ENCODE measurements at places on chromosomes 5 and 9.

DNA sequence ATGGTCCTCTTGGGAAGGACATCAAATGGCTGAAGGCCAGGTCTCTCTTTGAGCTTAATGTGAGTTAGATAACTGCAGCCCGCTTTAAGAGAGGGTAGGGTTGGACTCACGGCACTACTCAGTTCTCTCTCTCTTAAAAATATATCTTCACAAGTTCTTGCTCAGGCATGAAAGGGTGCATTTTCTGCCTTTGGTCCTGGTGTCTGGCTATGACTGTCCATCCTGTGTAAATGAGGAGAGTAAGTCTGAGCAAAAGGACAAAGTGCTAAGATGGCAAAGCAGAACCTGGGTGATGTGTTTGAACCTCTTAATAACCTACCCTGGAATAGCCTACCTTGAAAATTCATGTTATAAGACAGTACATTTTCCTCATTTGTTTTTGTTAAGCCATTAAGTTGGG is 293.4 kb downstream of the PDE4D start:
- DNase-seq, result no peak

- no peak for DNase-seq
Measured at GRCh38 chr5:124743602-124744169, 2.8 kb downstream of the ZNF608 start.

DNA sequence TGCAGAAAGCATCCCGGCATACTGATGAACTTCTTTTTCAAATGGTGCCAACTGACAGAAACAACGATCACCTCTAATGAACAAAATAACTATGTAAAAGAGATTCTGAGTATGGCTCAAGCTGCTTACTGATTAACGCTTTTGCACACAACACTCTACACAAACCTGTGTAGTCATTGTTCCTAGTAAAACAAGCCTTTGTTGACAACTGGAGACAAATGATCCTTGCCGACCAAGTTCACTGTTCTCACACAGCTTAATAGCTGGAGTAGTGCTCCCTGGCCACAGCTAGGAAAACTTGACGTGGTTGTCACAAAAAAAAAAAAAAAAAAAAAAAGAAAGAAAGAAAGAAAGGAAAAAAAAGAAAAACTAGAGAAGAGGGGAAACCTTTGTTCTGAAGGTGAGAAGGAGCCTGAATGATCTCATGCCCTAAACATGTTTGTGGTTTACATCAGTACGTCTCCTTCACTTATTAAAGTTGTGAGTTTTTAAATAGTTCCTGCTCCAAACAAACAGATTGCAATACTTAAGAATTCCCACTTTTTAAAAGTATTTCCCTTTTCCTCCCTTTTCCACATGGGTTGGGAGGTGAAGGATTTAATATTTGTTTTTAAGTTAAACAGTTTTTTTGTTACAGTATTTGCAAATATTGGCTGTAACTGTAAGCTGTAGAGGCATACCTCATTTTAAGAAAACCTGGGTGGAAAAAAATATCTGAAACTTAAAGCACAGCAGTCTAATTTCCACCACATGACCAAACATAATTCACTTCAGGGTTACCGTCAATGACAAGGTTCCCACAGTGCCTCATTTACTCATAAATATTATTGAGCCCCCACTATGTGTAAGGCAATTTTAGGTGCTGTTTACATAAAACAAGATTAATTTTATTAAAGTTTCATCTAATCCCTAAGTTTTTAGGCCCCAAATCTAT is 63.7 kb downstream of the GLIS3 start:
- DNase-seq, result no peak

DNA sequence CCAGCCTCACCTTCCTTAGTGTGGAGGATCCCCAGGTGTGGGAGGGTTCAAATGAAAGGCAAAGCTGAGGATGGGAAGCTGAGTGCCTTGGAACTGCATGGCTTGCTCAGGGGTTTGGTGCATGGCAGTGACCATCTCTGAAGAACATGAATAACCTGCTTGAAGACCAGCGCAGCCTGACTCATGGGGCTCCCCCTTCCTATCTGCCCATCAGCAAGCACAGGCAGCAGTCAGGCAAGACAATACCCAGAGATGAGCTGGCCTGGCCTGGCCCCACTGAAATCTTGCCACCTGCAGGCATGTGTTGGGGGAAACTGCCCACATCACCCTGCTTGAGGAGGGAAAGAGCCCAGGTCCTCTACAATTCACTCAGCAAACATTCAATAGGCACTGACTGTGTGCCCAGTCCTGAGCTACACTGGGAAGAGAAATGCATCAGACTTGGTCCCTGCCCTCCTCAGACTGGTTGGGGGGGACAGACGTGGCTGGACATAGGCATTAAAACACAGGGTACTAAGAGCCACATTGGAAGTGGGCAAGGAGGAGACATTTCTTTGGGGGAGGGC is 105.0 kb upstream of the ALDH1B1 start:
- DNase-seq, result no peak

DNA sequence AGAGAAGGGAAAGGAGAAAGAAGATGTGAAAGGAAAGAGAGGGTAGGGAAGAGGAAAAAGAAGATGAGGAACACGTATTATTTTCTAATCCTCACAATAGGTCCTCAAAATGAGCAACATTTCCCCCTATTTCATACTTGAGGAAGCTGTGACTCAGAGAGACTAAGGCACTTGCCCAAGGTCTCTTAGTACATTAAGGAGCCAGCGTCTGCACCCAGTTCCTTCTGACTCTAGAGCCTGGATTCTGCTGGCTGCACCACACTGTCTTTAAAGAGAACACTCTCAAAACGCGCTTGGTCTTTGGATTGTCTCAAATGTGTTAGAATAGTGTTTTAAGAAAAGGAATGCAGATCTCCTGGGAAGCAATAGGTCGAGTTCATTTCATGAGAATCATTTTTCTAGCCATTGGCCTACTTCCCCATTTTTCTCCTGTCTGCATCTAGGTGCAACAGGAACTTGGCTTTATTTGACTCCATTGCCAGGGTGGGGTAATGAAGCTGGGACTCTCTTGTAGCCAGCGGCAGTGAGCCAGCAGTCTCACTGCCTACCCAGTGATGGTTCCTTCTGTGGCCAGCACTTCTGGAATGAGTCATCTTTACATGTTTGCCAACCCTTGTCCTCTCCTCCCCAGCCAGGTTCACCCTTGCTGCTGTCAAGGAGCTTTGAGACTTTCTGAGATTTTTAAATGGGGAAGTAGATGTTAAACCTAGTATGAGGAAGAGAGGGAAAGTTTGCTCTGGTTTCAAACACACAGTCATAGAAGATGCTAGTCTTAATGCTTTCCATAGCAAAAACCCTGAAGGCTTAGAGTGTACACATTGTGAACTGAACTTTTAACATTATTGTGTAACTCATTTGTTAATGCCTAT is 82.7 kb downstream of the DOCK8 start:
- peak; percentile 93 for DNase-seq

DNA sequence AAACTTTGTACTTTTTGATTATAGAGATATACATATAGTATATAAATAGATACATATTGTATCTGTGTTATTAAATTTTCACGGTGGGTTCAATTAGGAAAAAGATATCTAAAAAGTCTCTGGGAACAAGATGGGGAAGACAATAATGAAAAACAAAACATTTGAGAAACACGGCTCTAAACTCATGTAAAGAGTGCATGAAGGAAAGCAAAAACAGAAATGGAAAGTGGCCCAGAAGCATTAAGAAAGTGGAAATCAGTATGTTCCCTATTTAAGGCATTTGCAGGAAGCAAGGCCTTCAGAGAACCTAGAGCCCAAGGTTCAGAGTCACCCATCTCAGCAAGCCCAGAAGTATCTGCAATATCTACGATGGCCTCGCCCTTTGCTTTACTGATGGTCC is at the start of gene IFNA1:
Gene IFNA1 (plus strand): TSS at position 301 of the 400 bp plus-strand sequence. CDS start 69 bp downstream, at position 370.
- no peak for DNase-seq

DNA sequence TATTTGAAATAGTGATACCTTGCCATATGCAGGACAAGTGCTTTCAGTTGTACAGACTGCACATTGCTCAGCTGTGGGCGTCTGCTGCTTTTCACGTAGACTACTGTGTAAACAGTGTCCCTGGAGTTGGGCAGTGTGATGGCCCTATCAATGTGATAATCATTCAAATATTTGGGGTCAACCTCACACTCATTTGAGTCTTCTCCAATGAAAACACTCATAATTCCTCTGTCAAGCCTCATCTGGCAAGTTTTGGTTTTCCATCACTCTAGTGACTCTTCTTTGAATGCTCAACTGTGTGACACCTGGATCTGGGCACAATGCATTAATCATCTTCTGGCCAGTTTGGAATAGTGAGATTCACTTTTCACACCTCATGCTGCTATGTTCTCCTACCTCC is 64.4 kb downstream of the UGCG start:
- no peak for DNase-seq

GRCh38 chr9:137688261-137688660 is 69.5 kb downstream of the EHMT1 start:
- DNase-seq, result no peak

DNA sequence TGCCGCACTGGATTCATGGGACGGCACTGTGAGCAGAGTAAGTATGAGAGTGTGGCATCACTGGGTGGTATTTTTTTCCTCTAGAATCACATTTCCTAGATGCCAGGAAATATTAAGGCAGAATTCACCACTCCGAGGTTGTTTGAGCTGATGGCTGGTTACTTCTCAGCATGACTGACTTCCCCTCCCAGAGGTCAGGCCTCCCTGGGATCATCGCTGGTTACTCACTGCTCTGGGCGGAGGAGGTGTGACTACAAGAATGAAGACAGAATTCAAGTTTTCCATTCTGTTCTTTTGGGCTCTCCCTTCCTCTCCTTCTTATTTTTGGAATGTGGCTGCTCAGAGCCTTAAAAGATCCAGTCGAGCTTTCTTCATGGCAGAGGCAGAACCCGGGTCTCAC is 76.6 kb upstream of the PRRC1 start:
- no peak for DNase-seq

GRCh38 chr9:100595391-100596199 is 17.7 kb downstream of the CAVIN4 start:
- peak; percentile 75 for DNase-seq

DNA sequence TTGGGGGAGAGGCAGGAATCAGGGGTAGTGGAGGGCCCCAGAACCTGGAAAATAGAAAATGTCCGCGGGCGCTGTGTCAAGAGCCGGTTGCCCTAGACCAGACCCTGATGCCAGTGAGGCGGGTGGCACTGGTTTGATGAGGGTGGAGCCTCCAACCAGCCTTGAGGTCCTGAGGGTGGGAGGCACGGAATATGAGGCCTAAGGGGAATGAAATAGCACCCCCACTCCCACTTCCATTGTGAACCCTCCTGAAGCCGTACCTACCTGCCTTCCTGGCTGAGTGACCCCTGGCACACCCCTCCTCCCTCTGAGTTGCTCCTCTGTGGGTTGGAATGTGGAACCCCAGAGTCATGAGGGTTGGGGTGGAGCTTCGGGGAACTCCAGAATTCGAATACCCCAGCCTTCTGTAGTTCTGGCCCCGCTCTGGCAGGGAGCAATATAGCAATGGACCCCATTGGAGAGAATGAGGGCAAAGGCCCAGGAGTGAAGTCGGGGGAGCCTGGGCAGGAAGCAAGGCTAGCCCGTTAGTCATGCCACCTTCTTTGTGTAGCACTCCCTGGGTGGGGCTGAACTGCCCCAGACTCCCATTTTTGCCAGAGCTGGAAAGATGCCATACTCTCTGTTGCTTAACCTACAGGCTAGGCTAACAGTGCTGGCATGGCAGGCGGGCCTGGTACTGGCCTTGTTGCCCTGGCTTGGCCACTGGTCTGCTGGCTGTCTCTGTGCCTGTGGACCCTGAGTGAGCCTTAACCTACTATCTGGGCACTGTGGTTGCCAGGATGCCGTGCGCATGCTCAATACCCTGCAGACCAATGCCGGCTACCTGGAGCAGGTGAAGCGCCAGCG is 1.0 kb downstream of the FPGS start:
- DNase-seq, result no peak

GRCh38 chr5:11941566-11941965 is 37.3 kb upstream of the CTNND2 start:
- DNase-seq, result no peak

DNA sequence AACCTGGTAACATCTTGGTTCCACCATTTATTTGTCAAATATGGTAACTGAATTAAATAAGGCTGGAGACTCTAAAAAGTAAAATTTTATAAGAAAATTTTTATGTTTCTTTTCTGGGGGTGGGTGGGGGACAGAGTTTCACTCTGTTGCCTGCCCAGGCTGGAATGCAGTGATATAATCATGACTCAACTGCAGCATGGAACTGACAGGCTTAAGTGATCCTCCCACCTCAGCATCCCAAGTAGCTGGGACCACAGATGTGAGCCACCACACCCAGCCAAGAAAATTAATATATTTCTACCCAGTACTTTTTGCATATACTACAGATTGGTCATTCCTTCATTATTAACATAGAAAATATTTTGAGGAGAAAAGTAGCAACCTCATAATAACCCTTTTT is 216.9 kb downstream of the DEPDC1B start:
- DNase-seq, result no peak

DNA sequence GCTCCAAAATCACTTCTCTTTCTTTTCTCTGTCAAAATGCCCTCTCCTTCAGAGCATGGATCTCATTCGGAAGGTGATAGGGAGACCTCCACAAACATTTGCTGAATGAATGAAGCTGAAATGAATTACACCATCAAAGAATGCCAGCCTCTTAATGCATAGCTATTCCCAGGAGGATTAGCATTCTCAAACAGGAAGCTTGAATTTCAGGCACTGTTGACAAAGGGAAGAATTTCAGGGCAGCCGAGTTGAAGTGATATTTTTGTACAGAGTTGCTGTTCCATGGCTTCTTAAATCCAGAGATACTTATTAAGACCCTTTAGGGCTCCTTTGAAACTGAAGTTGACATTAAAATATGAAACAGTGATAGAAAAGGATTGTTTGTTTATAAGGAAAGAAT is 18.8 kb downstream of the HBEGF start:
- DNase-seq, result no peak

- DNase-seq, result no peak
Measured at GRCh38 chr5:8058616-8059190, 189.8 kb downstream of the MTRR start.

GRCh38 chr5:149611326-149611725 is 30.0 kb downstream of the ARHGEF37 start:
- DNase-seq, result no peak

- no peak for DNase-seq
Measured at GRCh38 chr9:89967527-89967926, 362.7 kb downstream of the GADD45G start.

DNA sequence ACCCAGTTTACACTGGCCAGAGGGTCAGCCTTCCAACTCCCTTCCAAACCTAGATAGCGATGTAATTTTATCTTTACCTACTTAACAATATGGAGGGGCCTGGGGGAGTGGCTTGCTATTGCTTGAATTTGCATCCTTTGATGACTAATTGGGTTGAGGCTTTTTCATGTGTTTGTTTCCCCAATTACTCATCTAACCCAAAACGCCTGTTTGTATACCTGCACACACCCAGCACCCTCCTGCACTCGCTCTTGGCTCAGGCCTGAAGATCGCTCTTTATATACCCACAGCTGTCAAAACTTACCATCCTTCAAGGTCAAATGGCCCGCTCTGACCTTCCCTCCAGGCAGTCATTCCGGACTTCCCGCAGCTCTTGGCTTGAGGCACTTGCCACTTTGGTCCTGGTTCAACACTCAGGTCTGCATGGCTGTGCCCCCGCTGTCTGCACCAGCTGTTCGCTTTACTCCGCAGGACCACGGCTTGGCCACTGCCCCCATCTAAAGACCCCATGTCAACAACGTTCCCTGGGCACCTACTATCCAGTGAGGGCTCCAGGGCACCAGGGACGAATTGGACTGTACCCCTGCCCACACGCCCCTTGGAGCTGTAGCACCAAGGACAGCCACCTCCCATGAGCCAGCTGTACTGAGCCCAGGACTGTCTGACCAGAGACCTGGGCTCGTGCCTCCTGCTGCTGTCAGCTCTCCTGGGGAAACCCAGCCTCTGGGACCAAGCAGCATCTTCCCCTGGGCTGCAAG is 76.1 kb upstream of the ADAMTS2 start:
- no peak for DNase-seq

- DNase-seq, result no peak
Measured at GRCh38 chr5:172769616-172770373, 1.2 kb downstream of the DUSP1 start.
